Fibroblast of the aortic adventitia (primary cell): ENCODE measurements at places on chromosomes 7 and 10. TPM values are rescaled to one million over a fixed set of nuclear protein-coding genes. Genes with fewer than 3 reads are reported as not detected.

The NPS gene
- not detected in 2 replicates for total RNA-seq

The ADAM12 gene
- total RNA-seq: 82.7 and 83.5 TPM in 2 replicates

The SLC25A13 gene
- 14.3 and 24.5 TPM in 2 replicates for total RNA-seq

The NUDCD3 gene
- 47.1 and 122 TPM in 2 replicates for total RNA-seq

The EBLN1 gene
- total RNA-seq: not detected in 2 replicates

The GPR85 gene
- 2.4 and 5.0 TPM in 2 replicates for total RNA-seq

The ARHGAP12 gene
- total RNA-seq: 44.2 and 77.9 TPM in 2 replicates

The TUBB8 gene
- not detected in 2 replicates for total RNA-seq

The FFAR4 gene
- total RNA-seq: not detected in 2 replicates

The DEPP1 gene
- 17.3 and 73.8 TPM in 2 replicates for total RNA-seq
